D721Med (cell line): ENCODE measurements at places on chromosomes 5 and 9.

- no peak for DNase-seq
Measured at GRCh38 chr5:103590221-103590620, 27.6 kb upstream of the NUDT12 start.

- no peak for DNase-seq
Measured at GRCh38 chr5:176639981-176640380, 7.3 kb upstream of the TSPAN17 start.

- DNase-seq = no peak
Measured at GRCh38 chr9:104836767-104837166, 72.8 kb downstream of the NIPSNAP3B start.

DNA sequence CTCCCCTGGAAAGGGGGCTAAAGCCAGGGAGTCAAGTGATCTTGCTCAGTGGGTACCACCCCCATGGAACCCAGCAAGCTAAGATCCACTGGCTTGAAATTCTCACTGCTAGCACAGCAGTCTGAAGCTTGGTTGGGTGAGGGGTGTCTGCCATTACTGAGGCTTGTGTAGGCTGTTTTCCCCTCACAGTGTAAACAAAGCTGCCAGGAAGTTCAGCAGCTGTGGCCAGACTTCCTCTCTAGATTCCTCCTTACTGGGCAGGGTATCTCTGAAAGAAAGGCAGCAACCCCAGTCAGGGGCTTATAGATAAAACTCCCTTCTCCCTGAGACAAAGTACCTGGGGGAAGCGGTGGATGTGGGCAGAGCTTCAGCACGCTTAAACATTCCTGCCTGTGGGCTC lies 17.1 kb upstream of the EPB41L4A start:
- DNase-seq = no peak
